Renal cortex interstitium (tissue), 15 donors: ENCODE measurements at places on chromosomes 1 and 21. TPM values are rescaled to one million over a fixed set of nuclear protein-coding genes. Genes with fewer than 3 reads are reported as not detected.

CHAF1B gene
- polyA plus RNA-seq, result 8.6 TPM

FCER1G gene
- 14.8 TPM for polyA plus RNA-seq

CYP2J2 gene
- 1.1 TPM for polyA plus RNA-seq

HES3 gene
- not detected for polyA plus RNA-seq

ID3 gene
- 277 TPM for polyA plus RNA-seq

CD84 gene
- polyA plus RNA-seq, result 0.85 TPM

EDN2 gene
- 0.51 TPM for polyA plus RNA-seq

EBNA1BP2 gene
- 79.1 TPM for polyA plus RNA-seq

AKNAD1 gene
- 0.23 TPM for polyA plus RNA-seq

MED8 gene
- polyA plus RNA-seq, result 38.3 TPM

WLS gene
- polyA plus RNA-seq, result 137 TPM

F5 gene
- polyA plus RNA-seq, result 4.2 TPM

PBX1 gene
- polyA plus RNA-seq, result 165 TPM
